ENCODE measurements at places on chromosomes 2 and 18.

DNA sequence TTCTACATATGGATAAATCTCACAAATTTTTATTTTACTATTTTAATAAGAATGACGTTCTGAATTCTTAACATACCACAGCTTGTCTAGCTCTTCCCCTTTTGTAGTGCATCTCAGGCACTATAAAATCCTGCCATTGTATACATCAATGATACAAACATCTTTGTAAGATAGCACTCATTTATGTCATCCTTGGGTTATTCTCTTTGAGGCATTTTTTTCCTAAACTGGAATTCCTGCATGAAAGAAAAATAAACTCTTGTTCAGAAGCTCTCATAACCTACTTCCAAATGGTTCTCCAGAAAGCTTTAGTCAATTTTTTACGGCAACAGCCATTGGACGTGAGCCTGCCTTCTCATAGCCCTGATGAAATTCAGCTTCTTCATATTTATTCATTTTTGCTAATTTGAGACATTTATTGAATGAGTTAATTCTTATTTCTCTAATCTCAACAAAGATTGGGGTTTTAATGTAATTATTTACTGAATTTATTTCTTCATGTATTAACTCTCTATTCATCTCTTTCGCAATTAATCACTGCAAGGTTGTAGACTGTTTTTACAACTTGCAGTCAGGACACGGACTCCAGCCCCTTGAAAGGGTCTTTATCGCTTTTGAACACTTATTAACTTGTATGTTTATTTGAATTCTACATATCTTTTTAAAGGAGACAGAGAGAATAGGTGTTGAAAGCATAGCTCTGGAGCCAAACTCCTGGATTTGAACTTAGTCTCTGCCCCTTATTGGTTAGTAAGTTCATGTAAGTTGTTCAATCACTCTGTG lies 57.6 kb upstream of the PARD3B start:
- no peak for DNase-seq

- no peak for DNase-seq
Observed at GRCh38 chr2:32258242-32258641, 6.4 kb downstream of the NLRC4 start.

- no peak for DNase-seq
Observed at GRCh38 chr18:45656194-45656770, 41.0 kb downstream of the SLC14A2 start.

GRCh38 chr18:75135158-75135725 lies 73.7 kb downstream of the PTGR3 start:
- no peak for DNase-seq

GRCh38 chr18:5546660-5547059 lies 2.9 kb upstream of the EPB41L3 start:
- DNase-seq: no peak

GRCh38 chr2:224025874-224026273 lies 13.2 kb downstream of the SERPINE2 start:
- peak; percentile 21 for DNase-seq

DNA sequence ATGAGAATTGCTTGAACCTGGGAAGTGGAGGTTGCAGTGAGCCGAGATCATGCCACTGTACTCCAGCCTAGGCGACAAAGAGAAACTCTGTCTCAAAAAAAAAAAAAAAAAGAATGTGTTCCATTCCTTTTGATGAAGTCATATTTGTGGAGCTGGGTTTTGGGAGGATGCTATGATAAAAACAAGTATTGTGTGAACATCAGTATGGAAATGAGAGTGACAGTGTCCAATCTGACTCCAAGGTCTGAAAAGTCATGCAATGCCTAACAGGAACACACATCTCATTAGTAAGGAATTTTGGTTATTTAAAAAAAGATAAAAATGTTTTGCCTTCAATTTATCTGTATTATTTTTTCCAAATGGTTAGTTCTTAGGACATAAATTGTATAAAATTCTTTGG lies 11.8 kb downstream of the GCFC2 start:
- DNase-seq: no peak

- no peak for DNase-seq
Observed at GRCh38 chr2:129912871-129913694, 66.4 kb upstream of the RAB6C start.

All from stimulated activated CD8-positive, alpha-beta memory T cell treated with anti-CD3 and anti-CD28 coated beads, Interleukin-2, amount 100 ng/mL, for 1 hour (primary cell).